Renal cortical epithelial cell (primary cell): ENCODE measurements at places on chromosomes 4 and X. TPM values are rescaled to one million over a fixed set of nuclear protein-coding genes. Genes with fewer than 3 reads are reported as not detected.
A peak's percentile ranks its signal among the peaks of the same experiment; 100 is the strongest.

GRCh38 chrX:45799576-45799975, 598.9 kb upstream of the DIPK2B start:
- DNase-seq: peak; percentile 37

DNA sequence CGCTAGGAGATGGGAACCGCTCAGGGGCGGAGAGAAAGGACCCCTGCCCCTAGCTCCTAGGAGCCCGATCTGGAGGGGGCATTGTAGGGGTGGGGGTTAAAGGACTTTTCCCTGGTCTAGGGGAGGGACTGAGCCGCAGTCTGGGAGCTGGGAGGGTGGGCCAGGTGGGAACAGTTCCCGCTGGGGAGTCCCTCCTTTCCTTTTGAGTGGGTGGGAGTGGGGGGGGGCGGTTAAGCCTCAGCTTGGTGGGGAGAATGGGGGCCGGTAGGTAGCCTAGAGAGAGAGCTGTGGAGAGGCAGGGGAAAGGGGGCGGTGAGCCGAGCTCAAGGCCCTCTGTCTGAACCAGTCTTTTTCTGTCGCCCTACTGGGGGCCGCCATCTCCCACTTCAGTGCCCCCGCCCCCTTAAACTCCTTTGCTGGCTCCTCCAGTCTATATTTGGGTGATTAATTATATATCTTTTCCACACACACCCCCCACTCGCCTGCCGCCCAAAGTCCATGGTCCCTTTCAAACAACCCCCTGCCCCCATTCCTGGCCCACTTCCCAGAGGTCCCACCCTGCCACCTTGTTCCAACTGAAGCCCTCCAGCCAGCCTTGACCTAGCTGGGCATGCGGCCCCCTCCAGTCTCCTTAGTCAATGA, 822 bp downstream of the ZNF275 start:
- DNase-seq: no peak

DNA sequence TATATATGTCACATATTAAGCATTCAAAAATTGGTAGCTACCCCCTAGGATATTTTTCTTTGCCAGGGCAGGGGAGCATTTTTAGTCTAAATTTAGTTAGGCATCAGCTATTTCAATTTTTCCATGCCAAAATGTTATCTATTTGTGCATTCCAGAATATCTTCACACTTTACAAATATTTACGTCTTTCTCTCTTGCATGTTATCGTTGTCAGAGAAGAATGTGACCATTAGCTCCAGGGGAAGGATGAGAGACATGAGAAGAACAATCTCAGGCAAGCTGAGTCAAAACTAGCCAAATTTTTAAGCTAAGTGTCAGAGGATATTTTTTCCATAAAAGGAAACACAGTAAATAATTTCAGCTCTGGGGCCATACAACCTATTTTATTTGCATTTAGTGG, 885.0 kb upstream of the EPHA5 start:
- no peak for DNase-seq

GRCh38 chrX:19682712-19683331, 167.5 kb upstream of the MAP3K15 start:
- peak; percentile 36 for DNase-seq

DNA sequence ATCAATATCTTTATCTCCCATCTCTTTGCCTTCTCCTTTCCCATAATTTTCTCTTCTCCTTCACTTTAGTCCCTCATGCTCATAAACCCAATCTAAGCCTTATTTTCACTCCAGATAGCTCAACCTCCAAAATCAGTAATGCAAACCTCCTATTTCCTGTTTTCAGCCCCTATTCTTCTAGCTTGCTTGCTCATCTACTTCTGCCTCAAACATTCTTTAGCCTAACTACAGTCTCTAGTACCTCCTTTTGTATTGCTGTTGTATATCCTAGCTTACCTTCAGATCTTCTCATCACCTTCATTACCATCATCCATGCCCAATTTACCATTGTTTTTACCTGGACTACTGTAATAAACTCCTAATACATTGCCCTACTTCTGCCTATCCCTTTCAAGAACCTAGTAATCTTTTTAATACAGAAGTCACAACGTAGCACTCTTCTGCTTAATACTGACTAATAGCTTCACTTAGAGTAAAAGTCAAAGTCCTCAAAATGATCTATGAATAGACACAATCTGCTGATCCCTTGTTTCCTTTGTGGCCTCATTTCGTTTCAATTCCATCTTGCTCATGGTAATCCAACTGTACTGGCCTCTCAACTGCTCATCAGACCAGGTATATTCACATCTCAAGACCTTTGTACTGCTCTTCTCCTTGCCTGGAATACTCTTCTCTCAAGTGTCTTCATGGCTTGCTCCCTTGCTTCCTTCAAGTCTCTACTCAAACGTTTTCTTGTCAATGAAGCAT, 123.4 kb downstream of the FAM13A start:
- DNase-seq: no peak

DNA sequence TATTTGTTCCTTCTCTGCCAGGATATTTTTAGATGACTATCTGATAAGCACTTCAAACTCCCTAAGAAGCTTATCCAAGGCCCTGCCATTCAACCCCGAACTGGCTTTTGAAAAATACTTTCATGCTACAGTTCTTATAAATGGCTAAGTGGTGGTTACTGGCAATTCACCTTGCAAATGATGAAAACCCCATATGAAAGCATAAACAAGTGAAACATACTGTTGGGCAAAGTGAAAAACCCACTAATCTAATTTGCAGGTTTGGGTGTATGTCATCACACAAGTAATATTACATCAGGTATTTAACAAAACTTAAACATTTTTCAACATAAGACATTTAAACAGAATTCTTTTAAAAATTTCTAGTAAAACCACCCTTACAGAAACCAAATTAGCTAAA, 31.1 kb downstream of the TAPT1 start:
- DNase-seq: no peak

GRCh38 chr4:169117591-169118081, 107.6 kb upstream of the CBR4 start:
- DNase-seq: no peak

DNA sequence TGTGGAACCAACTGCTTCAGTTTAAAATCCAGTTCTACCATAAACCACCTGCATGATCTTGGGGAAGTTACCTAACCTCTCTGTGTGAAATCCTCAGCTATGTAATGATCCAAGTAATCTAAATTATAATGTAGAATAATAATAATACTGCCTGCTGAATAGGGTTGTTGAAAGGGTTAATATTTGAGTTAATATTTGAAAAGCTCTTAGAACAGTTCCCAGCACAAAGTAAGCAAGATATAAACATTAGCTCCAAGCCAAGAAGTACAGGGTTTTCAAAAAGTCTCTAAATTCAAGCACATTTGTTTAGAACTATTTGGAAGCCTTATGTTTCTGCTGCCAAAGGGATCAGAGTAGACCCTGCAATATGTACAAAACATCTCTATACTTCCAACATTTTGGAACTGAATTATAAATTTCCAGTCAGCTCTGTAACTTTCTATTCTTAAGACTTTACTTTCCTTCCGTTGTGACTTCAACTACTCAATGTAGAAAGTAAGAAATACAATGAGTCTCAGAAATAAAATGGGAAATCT, 76.7 kb upstream of the FAM9C start:
- no peak for DNase-seq

- DNase-seq: no peak
These were observed 111.3 kb downstream of the ZNF674 start for GRCh38 chrX:46433892-46434291.

GRCh38 chrX:55220119-55220794, at the start of gene PAGE5:
Gene PAGE5, plus strand, starts transcription at chrX:55220346. Its CDS starts 1,037 bp downstream, at chrX:55221383.
- DNase-seq: no peak

DNA sequence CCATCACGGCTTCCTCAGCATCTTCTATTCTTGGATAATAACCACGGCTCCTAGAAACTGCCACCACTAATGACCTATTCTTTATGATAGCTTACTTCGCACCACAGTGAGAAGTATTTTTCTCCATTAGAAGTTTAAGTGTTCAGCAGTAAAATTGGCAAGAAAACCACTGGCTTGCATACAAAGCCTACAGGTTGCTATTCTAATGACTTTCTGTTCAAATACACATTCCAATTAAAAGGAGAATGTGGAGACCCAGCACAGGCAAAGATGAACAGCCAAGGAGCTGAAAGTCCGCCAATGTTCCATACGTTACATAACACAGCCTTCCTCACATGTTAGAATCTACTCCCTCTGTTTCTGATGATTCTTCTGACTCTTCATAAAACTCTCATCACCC, 875.0 kb upstream of the PRKX start:
- no peak for DNase-seq

DNA sequence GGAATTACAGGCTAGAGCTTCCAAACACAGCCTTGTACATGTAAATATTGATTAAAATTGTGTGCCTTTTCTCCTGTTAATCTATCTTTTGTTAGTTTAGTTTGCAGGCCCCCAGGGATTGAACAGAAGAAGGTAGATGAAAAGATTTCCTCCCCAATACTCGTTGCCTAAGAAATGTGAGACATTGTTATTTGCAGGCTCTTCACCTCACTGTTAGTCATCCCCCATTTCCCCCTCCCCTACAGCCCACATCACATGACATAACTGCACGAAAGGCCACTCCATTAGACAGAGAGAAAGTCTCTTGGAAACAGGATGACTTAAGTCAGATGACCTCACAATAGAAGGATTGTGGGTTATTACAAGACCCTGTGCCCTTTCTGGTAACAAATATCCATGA, 13.3 kb upstream of the MID1 start:
- DNase-seq: peak; percentile 92

- peak; percentile 74 for DNase-seq
These were observed 29.3 kb upstream of the BOD1L1 start for GRCh38 chr4:13656569-13657405.

GRCh38 chrX:9609987-9610386, 145.1 kb downstream of the TBL1X start:
- no peak for DNase-seq

GRCh38 chr4:145523117-145523516, 41.5 kb downstream of the SMAD1 start:
- no peak for DNase-seq

DNA sequence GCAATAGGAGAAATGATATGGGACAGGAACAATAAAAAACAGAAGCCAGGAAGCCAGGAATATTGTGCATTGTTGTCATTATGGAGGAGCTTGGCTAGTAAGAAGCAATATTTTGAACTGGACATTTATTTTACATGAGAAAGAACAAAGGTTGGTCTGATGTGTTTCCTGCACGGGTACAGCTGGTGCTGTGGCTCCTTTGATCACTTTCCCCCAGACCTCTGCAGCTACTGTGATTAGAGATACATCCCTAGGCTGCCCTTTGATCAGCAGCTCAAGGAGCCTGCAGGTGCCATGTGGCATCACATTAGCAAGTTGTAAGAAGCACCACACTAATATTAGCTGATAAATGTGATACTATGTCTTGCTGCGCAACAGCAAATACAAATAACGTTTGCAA, 2.5 kb downstream of the PDGFC start:
- DNase-seq: no peak

DNA sequence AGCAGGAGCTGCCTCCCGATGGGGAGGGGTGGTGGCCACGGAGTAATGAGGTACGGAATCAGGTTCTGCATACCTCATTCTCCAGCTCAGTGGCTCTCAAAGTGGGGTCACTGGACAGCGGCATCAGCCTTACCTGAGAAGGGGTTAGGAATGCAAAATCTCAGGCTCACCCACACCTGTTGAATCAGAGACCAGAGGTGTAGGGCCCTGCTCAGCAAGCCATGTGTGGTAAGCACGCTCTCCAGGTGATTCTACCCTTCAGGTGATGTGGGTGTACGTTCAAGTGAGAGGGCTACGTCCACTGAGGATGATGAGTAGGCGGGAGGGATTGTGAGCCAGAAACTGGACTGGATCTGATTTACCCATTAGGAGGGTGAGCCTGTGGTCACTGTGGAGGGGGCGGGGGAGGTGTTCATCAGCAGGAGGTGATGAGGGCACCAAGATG, 65.8 kb downstream of the ANAPC4 start:
- no peak for DNase-seq

DNA sequence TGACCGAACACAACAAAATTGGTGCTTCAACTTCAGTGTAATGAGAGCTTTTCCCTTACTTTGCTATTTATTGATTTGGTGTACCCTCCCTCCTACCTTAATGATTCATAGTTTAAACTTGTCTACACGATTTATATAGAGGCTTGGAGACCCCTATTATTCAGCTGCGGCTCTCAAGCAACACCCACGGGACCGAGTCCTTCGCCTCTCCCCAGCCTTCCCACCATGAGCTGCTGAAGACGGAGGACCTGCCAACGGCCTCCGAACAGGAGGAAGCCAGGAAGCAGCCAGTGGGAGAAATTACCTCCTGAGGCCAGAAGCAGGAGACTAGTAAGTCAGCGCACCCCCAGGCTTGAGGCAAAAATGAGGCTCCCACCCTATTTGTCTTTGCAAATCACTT, 78.7 kb downstream of the DCTD start:
- DNase-seq: no peak

DNA sequence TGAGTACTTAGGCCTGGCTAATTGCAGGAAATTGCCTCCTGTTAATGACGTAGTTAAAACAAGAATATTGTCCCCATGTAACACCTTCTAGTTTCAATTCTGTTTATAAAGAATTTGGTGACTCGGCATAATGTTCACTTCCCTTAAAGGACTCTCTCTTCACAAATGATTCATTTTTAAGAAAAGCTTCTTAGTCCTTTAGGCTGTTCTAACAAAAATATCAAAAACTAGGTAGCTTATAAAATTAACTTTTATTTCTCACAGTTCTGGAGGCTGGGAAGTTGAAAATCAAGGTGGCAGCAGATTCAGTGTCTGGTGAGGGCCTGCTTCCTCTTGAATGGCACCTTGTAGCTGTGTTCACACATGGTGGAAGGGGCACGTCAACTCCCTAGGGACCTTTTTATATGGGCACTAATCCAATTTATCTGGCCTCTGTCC, 23.8 kb downstream of the COL25A1 start:
- peak; percentile 11 for DNase-seq

- no peak for DNase-seq
These were observed 194.3 kb downstream of the KIT start for GRCh38 chr4:54852054-54852453.

DNA sequence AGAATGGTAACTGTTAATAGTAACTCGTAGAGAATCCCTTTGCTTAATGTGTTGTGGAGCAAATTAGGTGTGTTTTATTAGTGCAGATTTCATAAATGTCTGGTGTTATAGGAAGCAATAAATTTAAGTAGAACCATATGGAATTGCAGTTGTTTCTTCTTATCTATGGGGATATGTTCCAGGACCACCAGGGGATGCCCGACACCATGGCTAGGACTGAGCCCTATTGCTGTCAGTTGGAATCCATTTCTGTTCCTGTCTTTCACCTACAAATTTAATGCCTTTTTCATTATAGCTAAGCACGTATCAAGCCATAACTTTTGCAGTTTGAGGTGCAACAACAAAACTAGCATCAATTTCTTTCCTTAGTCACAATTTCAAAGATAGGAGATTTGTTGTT, 72.5 kb downstream of the DDIT4L start:
- no peak for DNase-seq

The FAT4 gene
- total RNA-seq: 2.3 and 7.7 TPM in 2 replicates

The TMEM164 gene
- 12.7 and 17.3 TPM in 2 replicates for total RNA-seq

The EMCN gene
- 0.40 and 0.69 TPM in 2 replicates for total RNA-seq

The USP51 gene
- 1.0 and 4.5 TPM in 2 replicates for total RNA-seq

The RP2 gene
- total RNA-seq: 20.7 and 42.7 TPM in 2 replicates

The ZNF157 gene
- total RNA-seq: 0.17 and 0.65 TPM in 2 replicates

The KLHL13 gene
- total RNA-seq: 99.4 and 130 TPM in 2 replicates

The PABPC1L2A gene
- not detected in 2 replicates for total RNA-seq

The TLR8 gene
- total RNA-seq: not detected in 2 replicates
